ENCODE measurements at places on chromosomes 13 and 19.
A peak's percentile ranks its signal among the peaks of the same experiment; 100 is the strongest.

- no peak for DNase-seq
These were observed 59.3 kb downstream of the CRYL1 start for GRCh38 chr13:20466371-20466770.

GRCh38 chr19:35114353-35115176 lies 1.1 kb upstream of the FXYD3 start:
- DNase-seq: peak; percentile 60

DNA sequence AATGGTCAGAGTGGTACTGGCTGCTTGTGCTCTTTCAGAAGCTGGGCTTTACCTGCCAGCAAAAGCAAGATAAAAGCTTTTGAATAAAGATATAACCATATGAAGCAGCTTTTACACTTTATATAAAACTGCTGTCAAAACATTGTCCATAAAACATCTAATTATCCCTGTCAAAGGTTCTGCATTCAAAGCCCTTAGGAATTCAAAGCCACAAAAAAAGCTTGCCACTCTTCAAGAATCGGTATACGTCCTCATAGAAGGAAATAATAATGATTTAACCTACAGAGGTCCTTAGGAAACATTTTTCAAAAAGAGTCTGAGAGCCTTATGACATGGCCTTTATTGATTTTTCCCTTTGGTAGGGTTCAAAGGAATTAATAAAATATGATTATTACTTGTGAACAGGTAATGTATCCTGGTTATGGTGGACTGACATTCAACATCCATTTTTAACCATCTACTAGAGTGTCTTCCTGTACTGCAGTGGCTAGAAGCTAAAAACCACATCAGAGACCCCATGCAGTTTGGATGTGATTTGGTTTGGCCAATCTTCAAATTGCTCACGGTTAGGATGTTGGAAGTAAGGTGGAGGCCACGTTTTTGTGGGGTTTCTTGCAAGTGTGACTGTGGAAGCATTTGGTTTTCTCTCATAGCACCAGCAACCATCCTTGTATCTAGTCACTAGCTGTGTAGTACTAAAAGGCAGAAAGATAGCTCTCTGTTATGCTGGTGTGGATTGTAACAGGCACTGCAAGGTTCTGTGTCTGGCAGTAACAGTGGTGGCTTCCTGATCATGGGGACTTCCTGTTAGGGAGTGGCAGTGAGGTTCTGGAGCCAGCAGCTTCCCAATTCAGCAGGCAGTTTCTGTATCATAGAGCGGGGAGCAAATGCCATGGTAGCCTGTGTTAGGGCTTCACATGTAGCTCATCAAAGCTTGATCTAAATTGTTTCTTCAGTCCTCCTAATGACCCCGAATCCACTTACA lies 441.5 kb downstream of the DIAPH3 start:
- no peak for DNase-seq

- DNase-seq: no peak
These were observed 13.5 kb upstream of the INSR start for GRCh38 chr19:7307590-7308218.

DNA sequence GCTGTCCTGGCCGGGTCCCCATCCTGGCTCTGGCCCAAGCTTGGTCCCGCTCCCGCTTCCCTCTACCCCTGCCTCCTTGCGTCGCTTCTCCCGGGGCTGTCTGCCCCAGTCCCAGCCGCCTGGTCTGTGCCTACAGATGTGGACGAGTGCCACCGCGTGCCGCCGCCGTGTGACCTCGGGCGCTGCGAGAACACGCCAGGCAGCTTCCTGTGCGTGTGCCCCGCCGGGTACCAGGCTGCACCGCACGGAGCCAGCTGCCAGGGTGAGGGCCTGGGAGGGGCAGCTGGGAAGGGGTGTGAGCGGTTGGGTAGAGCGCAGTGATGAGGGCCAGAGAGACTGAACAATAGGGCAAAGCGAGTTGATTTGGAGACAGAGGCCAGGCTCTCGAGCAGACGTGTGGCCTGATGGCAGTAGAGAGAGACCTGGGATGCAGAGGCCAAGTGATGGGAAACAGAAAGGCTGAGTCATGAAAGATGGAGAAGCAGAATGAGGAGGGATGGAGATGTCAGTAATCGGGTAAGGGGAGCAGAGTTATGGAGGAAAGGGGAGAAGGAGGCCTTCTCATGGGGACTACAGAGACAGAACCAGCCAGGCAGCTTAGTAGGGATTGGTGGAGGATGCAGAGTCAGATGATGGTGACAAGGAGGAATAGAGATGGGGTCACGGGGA lies 9.4 kb downstream of the LTBP4 start:
- peak; percentile 47 for DNase-seq

DNA sequence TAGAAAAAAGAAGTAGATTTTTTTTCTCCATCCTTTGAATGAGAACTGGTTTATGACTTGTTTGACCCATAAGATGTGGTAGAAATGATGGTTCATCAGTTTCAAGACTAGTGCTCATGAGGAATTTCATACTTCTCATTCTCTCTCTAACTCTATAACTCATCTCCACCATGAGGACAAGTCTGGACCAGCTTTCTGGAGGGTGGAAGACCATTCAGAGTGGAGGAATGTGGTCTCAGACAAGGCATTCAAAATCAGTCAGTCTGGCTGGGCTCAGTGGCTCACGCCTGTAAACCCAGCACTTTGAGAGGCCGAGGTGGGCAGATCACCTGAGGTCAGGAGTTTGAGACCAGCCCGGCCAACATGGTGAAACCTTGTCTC lies 3.5 kb upstream of the EID2 start:
- DNase-seq: no peak

DNA sequence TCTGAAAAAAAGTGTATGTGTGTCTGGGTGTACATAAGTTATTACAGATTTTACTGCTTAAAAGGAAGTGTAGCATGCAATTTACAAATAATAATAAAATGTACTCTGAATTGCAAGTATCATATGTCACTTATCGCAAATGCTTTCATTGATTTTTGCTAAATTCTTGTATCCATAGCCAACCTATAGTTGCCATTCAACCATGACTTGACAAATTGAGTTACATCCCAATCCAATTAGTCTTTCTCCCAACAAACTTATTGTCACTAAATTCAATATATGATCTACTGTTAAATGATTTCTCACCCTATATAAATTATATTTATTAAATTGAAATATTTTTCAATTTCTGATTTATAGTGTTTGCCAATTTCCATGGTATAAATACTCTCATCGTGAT lies 17.3 kb upstream of the SUPT20H start:
- no peak for DNase-seq
